ENCODE measurements at places on chromosomes 3 and 15.

- DNase-seq: peak; percentile 19
Measured at GRCh38 chr3:156583469-156583868, 28.6 kb upstream of the SSR3 start.

- DNase-seq: no peak
Measured at GRCh38 chr15:92772061-92772460, 116.5 kb upstream of the FAM174B start.

DNA sequence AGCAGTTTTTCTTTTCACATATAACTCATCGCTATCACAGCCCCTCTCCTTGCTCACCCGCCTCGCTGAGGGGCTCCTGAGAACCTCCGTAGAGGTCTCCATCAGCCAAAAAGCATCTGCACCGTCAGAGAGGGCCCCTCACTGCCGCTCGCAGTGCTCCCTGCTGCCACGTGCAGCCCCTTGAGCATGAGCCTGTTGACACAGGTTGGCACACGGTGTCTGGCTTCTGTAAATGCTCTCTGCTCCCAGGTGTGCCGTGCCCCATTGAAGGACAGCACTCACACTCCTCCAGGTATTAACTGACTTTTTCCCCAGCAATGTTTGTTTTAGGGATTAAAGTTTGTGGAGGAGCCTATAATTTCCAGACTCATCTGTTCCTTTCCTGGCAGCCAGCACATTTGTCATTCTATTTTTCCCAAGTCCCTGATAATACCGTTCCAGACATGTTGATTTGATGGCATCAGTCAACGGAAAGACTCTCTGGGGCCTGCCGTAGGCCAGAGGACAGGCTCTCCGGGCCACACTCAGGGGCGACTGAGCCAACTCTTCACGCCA, 2.1 kb upstream of the FURIN start:
- no peak for DNase-seq

- DNase-seq: no peak
Measured at GRCh38 chr3:42711491-42712343, 9.1 kb upstream of the HHATL start.

- peak; percentile 79 for DNase-seq
Measured at GRCh38 chr3:43695443-43695842, 4.7 kb downstream of the ABHD5 start.

- no peak for DNase-seq
Measured at GRCh38 chr3:42226470-42227425, 39.2 kb downstream of the CCK start.

Data from OCI-M1 (cell line).